ENCODE measurements at places on chromosomes 2 and 18. TPM values are rescaled to one million over a fixed set of nuclear protein-coding genes. Genes with fewer than 3 reads are reported as not detected.

DNA sequence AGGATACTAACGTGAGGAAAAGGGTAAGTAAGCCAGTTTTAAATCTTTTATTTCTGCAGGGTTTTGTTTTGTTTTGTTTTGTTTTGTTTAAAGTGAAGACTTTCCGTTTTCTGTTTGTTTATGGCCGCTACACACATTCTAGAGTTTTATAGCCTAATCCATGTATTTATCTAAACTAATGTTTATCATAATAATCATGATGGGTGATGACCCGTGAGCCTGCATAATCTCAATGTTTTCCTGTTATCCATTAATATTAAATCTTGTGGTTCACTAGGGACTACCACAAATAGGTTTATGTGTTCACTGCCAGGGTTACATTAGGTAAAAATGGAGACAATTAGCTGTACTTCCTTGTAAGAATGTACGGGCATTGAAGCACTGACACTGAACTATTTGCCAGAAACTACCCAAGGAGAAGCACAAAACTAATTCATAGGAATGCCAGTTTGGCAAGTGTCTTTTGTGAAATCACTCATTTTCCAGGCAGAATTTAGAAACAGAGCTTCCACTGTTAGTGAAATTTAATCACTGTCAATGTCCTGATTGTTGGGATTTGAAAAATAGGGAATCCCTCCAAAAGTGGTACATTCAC, 574.8 kb downstream of the LRP1B start:
- no peak for DNase-seq

- no peak for DNase-seq
Observed at GRCh38 chr2:217363470-217363869, 503.6 kb upstream of the TNP1 start.

The AOX1 gene
- 0.69 TPM for polyA plus RNA-seq

DNA sequence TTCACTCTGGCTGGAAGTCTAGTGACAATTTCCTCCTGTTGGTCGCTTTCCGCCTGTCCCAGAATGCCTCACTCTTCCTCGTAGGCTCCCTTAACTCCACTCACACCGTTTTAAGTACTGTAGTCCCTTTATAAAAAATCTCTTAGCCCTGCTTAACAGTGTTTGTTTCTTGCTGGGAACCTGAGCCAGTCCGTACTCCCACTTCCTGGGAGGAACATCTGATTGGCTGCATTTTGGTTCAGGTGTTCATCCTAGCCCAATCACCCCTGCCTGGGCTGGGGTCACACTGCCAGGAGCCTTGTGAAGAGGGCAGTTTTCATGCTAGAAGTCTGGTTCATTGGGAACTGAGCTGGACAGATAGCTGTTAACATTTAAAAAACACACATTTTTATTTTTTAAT, 25.6 kb upstream of the TOGARAM2 start:
- no peak for DNase-seq

The ZNF892 gene
- polyA plus RNA-seq, result 1.8 TPM

- DNase-seq, result no peak
Observed at GRCh38 chr2:68250652-68251186, 1.6 kb downstream of the PPP3R1 start.

DNA sequence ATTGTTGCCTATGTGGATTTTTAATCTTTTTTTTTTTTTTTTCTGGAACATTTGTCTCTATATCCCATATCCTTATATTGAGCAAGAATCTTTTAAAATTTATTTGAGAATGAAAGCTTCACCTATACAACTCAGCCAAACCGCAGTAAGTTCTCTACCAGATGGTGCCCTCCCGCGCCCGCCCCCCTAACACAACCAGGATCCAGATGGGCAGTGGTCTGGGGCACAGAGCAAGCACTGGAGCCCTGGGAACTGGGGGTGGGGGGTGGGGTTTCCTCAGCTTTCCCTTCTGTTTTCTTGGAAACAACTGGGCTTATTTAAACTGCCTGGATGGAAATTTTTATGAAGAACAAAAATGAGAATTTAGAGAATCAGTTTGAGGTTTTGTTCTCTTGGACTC, 74.6 kb downstream of the ACAA2 start:
- no peak for DNase-seq

DNA sequence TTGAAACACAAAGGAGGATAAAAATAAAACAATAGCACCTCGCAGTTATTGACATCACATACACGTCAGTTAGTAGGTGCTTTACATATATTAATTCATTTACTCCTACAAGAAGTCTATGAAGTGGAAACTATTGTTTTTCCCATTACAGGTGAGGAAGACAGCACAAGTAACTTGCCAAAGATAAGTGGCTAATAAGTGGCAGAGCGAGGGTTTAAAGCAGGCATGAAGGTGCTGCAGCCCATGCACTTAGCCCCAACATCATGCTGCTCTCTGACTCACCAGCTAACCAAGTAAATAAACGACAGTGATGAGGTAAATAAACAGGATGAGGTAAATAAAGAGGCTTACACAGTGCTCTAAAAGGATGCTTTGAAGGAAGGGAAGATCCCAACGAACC, 498.6 kb upstream of the ZEB2 start:
- DNase-seq, result no peak

DNA sequence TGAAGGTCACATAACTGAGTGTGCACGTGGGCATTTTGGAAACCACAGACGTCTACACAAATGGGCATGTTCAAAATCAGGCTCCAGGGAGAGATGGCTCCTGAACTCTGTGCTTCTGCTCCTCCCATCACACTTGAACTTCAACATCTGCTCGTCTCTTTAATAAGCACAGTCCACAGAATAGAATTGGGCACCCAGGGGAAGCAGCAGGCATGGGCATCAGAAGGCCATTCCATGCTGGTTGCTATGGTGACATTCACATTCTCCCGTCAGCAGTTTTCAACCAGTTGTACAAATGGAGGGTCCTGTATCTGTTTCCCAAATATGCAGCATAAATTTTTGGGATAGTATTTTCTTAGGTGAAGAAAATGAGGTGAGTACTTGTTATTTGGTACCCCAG, 183.7 kb upstream of the COPS8 start:
- no peak for DNase-seq

The BMP10 gene
- polyA plus RNA-seq, result not detected

DNA sequence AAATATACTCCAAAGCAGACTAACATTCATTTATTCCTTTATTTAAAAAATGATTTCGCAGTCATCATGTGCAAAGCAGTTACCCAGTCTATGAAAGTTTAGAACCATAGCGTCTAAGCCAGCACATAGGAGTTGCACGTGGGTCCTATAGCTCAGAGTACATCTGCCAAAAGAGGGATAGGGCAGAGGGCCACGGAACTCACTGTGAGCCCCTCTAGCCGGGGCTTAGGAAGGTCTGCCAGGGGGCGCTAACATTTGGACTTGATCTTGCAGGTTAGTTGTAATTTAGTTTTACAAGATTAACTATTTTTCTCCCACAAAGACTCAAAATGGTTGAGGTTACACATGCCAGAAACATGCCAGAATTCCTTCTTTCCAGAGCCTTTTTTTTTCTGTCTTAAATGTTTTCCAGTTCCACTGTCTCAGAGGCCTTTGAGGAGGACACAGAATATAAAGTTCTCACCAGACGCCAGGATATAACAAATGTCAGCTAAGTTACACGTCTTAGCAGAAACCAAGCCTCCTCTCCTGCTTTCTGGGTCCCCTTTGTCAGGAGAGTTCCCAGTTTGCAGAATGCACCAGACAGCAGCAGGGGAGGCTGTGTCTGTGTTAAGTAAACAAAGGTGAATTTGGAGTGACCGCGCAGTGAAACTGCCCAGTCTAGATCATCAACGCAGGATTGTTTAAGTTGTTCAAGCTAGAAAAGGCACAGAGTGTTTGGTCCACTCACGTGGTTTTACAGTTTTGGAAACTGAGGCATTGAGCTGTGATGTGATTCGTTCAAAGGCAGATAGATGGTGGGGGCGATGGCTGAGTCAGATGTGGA, 292.0 kb downstream of the PRKCE start:
- no peak for DNase-seq

- DNase-seq, result no peak
Observed at GRCh38 chr2:204331180-204331579, 214.1 kb upstream of the PARD3B start.

DNA sequence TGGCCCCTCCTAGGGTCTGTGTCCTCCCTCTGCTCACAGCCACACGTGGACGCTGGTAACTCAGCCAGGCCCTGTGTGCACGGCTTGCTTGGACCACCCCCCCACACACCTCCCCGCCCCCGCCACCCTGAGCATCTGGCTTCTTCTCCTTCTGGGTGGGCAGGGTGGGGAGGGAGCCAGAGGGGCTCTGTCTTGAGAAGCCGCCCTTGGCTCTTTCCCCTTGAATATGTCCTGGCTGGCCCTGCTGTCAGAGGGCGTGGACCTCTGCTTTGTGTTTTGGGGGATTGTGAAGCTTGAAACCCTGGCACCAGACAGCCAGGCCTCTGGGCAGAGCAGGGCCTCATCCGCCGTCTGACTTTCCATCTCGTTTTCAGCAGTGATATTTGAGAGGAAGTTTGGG, 72.1 kb downstream of the GLI2 start:
- no peak for DNase-seq

The MATN3 gene
- not detected for polyA plus RNA-seq

Measured in muscle of arm (tissue), 14 donors.